ENCODE measurements at places on chromosomes 3 and 15.

DNA sequence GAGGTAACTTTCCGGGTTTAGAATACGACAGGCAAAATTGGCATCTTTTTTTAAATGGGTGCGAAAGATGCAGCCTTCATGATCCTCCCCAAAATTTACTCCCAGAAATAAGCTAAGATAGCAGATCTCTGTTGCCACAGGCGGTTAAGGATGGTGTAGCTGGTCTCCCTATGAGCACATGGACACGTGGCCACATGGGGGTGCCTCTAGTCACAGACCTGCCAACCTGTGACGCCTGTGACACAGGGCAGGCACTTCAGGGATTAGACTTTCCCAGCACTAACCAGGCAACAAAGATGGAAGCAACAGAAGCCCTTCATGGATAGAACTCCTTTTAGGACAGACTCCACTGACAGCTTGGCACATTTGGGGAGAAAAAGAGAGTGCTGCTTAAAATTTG, 320.3 kb downstream of the THSD4 start:
- DNase-seq, result peak; percentile 2

GRCh38 chr3:127736801-127737539, 64.2 kb downstream of the ABTB1 start:
- DNase-seq, result no peak

DNA sequence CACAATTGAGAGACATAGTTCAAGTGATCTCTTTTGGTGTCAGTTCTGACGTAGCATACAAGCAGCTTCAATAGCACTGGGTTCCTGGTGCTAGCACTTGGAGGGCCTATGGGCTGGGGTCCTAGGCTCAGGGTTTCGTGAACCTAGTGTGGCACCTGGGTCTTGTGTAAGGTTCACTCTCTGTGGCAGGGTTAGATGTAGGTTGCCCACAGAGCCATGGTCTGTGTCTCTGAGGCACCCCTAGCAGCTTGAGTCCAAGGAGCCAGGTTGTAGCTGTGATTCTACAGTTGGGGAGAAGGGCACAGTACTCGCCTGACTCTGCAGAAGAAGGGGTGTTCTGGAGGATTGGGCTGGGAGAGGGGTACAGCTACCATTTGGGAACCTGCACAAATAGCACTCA, 282.6 kb upstream of the LRRC3B start:
- DNase-seq, result no peak

DNA sequence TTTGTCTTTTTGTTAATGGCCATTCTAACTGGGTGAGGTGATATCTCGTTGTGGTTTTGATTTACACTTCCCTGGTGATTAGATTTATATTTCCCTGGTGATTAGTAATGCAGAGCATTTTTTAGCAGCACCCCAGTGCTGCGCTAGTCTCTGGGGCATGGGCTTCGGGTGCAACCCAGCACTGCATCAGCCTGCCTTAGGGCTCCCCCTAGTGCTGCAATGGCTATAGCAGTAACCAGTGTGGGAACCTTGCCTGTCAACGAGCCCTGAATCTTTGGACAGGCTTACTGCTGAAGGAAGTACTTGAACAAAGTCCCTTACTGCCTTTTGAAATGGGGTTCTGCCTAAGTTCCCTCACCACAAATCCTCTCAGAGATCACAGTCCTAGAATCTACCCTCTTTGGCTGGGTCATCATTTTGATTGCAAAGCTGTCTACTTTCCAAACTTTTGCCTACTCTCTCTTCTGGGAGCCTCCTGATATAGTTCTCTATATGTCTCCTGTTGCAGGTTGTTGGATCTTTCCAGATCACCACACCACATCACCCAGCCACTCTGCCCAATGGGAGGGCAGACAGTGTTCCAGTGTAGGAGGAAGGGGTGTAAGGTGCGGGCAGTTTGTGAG, 79.2 kb upstream of the CCNL1 start:
- peak; percentile 61 for DNase-seq

DNA sequence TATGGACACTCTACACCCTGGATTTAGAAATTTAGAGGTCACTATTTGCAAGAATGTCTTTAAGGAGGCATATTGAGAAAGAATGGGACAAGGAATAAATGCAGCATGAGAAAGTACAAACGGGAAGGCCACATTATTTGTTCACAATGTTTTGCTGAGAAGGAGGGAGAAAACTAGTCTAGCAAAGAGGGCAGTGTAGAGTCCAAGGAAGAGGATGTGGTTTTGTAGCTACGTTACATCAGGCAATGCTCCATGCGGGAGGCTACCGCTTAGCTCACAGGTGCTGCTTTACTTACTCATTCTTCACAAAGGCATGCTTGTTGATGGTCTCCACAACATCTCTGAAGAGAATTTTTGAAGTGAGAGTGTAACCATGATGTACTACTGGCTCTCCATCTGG, 191.1 kb downstream of the PLCH1 start:
- DNase-seq, result no peak

Data from NCI-H524 (cell line).